Activated CD8-positive, alpha-beta T cell treated with anti-CD3 and anti-CD28 coated beads, Interleukin-2, amount 10 ng/mL, durations not matched to agents 7 days and 5 days (primary cell): ENCODE measurements at places on chromosomes 13 and 19. TPM values are rescaled to one million over a fixed set of nuclear protein-coding genes. Genes with fewer than 3 reads are reported as not detected.

The SIGLECL1 gene
- total RNA-seq, result not detected

The ZGLP1 gene
- 3.4 TPM for total RNA-seq

DNA sequence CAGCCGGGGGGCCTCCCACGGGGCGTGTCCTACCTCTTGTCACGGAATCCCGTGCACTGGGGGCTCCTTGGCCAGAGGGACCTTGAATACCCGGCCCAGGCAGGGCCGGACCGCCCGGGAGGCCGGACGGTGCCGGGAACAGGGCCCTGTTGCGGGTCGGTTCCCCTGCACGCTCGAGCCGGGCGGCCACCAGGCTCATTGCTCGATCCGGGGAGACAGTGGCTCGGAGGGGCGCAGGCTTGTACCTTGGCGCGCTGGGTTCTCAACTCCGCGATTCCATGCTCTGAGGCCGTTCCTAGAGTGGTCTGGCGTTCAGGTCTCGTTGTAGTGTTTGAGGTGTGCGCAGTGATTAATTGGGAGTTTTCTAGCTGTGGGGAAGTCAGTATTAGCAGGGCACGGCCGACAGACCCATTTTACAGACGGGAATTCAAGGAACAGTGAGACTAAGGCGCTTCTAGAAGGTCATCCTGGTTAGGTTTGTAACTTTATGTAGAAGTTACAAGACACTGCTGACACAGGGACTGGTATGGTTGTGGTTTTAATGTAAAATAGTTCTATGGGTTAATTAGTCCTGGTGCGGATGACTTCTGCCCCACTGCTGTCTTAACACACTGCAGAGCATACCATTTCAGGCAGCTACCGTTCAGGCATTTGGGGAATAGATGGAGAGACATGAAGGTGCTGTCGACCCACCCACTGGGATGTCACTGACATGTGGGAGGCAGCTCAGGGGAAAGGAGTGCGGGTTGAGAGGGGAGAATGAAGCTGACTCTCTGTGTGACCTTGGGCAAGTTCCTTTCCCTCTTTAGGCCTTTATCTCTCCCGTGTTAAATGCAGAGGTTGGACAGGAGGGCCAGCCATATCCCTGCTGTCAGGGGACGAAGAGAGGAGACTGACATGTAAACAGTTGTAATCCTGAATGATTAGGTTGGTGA lies 592 bp downstream of the CLPTM1 start:
- DNase-seq, result no peak

- DNase-seq, result no peak
Measured at GRCh38 chr13:89205856-89206520, 1534.8 kb downstream of the SLITRK5 start.

DNA sequence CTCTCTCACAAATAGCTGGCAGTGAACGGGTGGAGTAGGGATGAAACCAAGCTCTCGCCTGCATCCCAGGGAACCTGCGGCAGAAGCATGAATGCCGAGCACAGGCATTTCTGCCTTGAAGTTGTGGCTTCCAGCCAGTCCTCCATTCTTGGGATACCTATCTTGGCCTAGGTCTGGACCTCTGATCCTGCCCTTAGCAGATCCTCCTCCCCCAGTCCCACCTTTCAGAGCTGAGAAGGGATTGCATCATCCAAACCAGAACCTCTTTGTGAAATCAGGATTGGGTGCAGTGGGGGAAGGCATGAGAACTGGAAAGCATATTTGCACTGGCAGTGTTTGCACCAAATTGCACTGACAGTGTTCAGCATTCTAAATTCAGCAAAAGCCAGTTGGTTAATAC lies 5.8 kb downstream of the ZNF780A start:
- DNase-seq, result no peak

GRCh38 chr19:20107301-20107700 lies 29.5 kb downstream of the ZNF90 start:
- DNase-seq, result no peak
